ENCODE measurements at places on chromosomes 16 and 17.
A peak's percentile ranks its signal among the peaks of the same experiment; 100 is the strongest.

DNA sequence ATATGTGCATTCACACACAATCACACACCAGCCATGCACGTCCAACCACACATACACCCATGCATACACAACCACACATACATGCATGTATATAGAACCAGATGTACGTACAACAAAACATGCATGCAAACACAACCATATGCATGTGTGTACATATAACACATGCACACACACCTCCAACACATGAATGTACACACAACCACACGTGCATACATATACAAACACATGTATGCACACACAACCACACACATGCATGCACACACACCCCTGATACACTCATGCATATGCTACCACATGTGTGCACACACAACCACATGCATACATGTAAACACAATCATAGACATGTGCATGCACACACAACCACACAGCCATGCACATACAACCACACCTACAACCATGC is 52.0 kb upstream of the SDK2 start:
- DNase-seq, result no peak

GRCh38 chr16:89925596-89926079 is 2.5 kb downstream of the TUBB3 start:
- no peak for DNase-seq

DNA sequence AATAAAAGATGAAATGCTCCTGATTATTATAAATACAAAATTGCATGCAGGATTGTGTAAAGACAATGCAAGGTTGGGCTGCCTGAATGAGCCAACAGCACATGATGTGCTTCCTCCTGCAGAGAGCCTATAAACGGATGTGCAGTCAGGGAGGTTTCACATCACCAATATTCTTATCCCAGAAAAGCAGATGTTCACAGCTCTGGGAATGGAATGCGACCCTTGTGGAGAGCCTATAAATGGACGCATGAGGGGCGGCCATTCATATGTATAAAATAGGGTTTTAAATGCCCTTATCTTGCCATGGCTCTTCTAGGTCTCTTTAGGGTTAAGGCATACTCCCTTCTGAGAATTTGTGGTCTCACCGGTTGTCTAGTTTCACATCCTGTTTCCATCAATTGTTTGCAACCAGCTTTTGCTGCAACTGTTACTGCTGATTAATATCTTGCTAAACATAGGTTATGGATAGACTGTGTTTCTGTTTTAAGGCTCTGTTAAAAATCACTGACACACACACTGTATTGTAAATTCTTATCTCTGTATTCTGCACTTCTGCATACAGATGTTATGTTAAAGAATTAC is 31.9 kb downstream of the SLFN11 start:
- no peak for DNase-seq

DNA sequence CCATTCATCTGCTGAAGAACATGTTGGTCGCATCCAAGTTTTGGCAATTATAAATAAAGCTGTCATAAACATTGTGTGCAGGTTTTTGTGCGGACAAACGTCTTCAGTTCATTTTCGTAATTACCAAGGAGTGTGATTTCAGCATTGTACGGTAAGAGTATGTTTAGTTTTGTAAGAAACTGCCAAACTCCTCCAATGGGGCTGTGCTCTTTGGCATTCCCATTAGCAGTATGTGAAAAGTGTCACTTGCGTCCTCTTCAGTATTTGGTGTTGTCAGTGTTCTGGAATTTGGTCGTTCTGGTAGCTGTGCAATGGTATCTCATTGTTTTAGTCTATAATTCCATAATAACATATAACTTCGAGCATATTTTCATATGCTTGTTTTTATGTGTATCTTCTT is 120.9 kb downstream of the BCAS3 start:
- no peak for DNase-seq

DNA sequence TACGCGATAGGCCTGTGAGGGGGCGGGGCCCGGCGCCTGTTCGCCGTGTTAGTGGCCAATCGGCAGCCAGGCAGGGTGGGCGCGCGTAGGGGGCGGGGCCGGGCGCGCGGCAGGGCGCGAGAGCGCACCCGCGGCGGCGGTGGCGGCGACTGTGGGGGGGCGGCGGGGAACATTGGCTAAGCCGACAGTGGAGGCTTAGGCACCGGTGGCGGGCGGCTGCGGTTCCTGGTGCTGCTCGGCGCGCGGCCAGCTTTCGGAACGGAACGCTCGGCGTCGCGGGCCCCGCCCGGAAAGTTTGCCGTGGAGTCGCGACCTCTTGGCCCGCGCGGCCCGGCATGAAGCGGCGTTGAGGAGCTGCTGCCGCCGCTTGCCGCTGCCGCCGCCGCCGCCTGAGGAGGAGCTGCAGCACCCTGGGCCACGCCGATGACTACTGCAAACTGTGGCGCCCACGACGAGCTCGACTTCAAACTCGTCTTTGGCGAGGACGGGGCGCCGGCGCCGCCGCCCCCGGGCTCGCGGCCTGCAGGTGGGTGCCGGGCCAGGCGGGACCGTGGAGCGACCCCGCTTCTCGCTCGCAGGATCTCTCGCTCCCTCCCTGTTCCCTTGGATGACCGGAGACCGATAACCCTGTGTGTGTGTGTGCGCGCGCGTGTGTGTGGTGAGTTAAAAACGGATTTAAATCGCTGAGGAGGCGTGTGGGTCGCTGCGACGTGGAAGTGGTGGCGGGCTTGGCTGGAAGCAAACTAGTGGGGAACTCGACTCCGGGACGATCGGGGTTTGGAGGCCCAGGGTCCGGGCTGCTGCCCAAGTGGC is at the start of gene NFATC3:
NFATC3 (plus strand) TSS at position 112 of the 813 bp plus-strand sequence; CDS start at position 424, 312 bp downstream.
- peak; percentile 98 for DNase-seq

GRCh38 chr17:1764284-1764683 is 2.4 kb downstream of the SERPINF1 start:
- peak; percentile 18 for DNase-seq

DNA sequence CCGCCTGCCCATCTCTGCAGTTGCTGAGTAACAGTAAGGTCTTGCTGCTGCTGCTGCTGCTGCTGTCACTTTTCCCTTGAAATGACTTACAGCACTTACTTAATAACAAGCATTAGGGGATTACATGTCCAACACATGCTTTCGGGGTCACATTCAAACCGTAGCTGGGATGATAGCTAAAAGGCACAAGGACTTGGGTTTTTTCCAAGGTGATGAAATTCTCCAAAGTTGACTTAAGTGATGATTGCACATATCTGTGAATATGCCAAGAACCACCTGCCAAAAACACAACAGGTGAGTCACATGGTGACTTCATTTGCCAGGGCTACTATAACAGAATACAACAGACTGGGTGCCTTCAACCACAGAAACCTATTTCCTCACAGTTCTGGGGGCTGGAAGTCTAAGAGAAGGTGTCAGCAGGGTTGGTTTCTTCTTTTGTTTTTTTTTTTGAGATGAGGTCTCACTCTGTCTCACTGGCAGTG is 121.9 kb upstream of the TNRC6C start:
- no peak for DNase-seq
